ENCODE measurements at places on chromosomes 6 and 20. TPM values are rescaled to one million over a fixed set of nuclear protein-coding genes. Genes with fewer than 3 reads are reported as not detected.

PAK5 gene
- 0.11 TPM for total RNA-seq

DNA sequence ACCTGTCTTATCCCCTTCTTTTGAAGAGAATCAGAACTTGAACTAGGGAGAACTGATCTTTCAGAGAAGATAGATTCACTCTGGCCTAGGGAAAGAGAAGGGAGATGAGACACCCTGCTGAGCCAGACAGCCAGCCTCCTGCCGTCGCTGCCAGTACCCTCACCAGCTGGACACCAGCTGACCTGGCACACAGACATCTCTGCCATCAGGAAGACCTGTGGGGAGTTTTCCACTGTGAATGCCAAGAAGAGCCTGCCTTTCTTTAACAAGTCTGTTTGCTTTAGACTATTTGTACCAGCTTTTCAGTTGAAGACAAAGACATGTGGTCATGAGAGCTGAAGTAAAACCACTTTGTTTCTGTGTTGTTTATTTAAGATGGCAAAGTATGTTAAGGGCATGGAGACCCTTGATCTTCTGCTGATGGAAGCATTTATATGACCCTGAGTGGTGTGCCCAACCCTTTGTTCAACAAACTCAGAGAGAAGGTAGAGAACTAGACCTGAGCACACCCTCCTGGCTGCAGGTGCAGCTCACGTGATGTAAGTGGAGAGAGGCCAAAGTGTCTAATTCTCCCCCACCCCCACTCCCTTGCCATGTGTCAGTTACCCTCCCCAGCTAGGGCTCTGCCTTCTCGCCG, 82.3 kb upstream of the SLC24A3 start:
- H3K4me1 ChIP-seq = no peaks in the 10 kb centered on the region
- H3K4me3 ChIP-seq = no peak overlapping the region
- no peaks in the 10 kb centered on the region for H3K27me3 ChIP-seq
- no peak overlapping the region for H3K27ac ChIP-seq

- no peaks in the 10 kb centered on the region for H3K27me3 ChIP-seq
- H3K27ac ChIP-seq = no peak overlapping the region
- no peaks in the 10 kb centered on the region for H3K4me1 ChIP-seq
- no peaks in the 10 kb centered on the region for H3K36me3 ChIP-seq
- DNase-seq = no peak
- H3K4me3 ChIP-seq = no peak overlapping the region
Observed at GRCh38 chr6:135938576-135939207, 87.2 kb downstream of the PDE7B start.

GRCh38 chr6:98384801-98385200, 449.6 kb upstream of the POU3F2 start:
- no peak overlapping the region for H3K27ac ChIP-seq
- no peaks in the 10 kb centered on the region for H3K4me1 ChIP-seq
- no peaks in the 10 kb centered on the region for H3K27me3 ChIP-seq
- no peak for DNase-seq

DNA sequence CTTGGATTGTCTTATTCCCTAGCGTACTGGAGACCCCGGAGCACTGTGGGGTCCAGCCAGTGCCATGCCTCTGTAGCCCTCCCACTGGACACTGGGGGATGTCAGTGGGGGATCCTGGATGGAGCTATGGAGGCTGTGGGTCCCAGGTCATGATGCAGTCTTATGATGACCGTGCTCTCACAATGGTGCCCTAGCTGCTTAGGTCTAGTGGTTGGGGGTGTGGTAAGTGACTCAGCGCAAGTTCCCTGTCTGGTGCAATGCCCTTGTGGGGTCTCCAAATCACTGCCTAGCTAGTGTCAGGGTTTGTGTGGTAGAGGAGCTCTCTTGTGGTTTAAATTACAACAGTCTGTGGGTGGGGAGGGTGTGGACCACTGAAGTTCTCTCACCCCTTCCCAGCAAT, 135.4 kb downstream of the CDC5L start:
- no peaks in the 10 kb centered on the region for H3K27me3 ChIP-seq
- no peaks in the 10 kb centered on the region for H3K36me3 ChIP-seq
- H3K4me3 ChIP-seq = no peak overlapping the region

SPATA25 gene
- 42.8 TPM for total RNA-seq

KHDRBS2 gene
- 5.0 TPM for total RNA-seq

FAM83D gene
- 4.2 TPM for total RNA-seq

- no peaks in the 10 kb centered on the region for H3K4me1 ChIP-seq
- H3K27me3 ChIP-seq = peaks cover 1% of the 10 kb centered on the region
- no peaks in the 10 kb centered on the region for H3K36me3 ChIP-seq
- H3K4me3 ChIP-seq = no peak overlapping the region
- no peak for DNase-seq
Observed at GRCh38 chr6:149906405-149906804, 8.5 kb upstream of the RAET1E start.

- no peak for DNase-seq
- no peaks in the 10 kb centered on the region for H3K27me3 ChIP-seq
- H3K36me3 ChIP-seq = no peaks in the 10 kb centered on the region
- no peak overlapping the region for H3K4me3 ChIP-seq
Observed at GRCh38 chr20:48737434-48738093, 90.2 kb downstream of the PREX1 start.

DNA sequence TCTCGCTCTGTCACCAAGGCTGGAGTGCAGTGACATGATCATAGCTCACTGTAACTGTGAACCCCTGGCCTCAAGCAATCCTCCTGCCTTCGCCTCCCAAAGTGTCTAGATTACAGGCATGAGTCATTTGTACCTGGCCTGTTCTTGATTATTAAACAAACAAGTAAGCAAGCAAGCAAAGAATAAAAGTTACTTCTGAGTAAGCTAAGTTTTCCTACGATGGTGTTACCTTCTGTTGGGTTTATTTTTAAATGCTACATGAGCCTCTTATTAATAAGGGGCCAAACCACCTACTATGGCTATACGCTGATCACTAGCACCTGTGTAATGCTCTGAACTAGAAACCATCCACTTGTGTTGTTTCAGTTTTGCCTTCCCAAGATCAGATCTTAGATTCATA, 50.8 kb downstream of the IL22RA2 start:
- H3K4me3 ChIP-seq = no peak overlapping the region
- DNase-seq = no peak
- no peak overlapping the region for H3K27ac ChIP-seq
- no peaks in the 10 kb centered on the region for H3K27me3 ChIP-seq

DNA sequence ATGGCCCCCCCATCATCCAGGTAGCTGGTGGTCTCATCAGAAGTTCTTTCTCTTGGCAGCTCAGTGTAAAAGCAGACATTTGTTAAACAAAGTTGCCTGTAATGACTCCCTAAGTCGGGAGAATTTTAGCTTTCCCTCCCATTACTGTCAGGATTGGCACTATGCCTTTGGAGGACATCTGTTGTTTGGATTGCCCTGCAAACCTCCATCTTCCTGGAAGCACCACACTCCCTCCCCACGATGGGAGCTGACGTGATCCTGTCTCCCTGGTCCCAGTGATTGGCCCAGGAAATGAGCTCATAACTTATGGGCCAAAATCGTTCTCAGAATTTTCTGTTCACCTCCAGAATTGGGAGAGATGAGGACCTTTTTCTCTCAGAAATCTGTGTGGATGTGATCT, 42.6 kb upstream of the CNR1 start:
- DNase-seq = no peak
- no peaks in the 10 kb centered on the region for H3K4me1 ChIP-seq
- no peaks in the 10 kb centered on the region for H3K36me3 ChIP-seq
- no peak overlapping the region for H3K27ac ChIP-seq

GRCh38 chr6:112233847-112234246, 20.5 kb downstream of the LAMA4 start:
- no peaks in the 10 kb centered on the region for H3K27me3 ChIP-seq
- no peak overlapping the region for H3K4me3 ChIP-seq

GRCh38 chr6:159071843-159072769, 27.3 kb upstream of the TAGAP start:
- peaks cover 4% of the 10 kb centered on the region for H3K27me3 ChIP-seq
- H3K4me3 ChIP-seq = no peak overlapping the region
- H3K36me3 ChIP-seq = no peaks in the 10 kb centered on the region
- no peaks in the 10 kb centered on the region for H3K4me1 ChIP-seq
- DNase-seq = no peak

CTAGE9 gene
- not detected for total RNA-seq

GNMT gene
- total RNA-seq = 0.25 TPM

FILIP1 gene
- 107 TPM for total RNA-seq

DNA sequence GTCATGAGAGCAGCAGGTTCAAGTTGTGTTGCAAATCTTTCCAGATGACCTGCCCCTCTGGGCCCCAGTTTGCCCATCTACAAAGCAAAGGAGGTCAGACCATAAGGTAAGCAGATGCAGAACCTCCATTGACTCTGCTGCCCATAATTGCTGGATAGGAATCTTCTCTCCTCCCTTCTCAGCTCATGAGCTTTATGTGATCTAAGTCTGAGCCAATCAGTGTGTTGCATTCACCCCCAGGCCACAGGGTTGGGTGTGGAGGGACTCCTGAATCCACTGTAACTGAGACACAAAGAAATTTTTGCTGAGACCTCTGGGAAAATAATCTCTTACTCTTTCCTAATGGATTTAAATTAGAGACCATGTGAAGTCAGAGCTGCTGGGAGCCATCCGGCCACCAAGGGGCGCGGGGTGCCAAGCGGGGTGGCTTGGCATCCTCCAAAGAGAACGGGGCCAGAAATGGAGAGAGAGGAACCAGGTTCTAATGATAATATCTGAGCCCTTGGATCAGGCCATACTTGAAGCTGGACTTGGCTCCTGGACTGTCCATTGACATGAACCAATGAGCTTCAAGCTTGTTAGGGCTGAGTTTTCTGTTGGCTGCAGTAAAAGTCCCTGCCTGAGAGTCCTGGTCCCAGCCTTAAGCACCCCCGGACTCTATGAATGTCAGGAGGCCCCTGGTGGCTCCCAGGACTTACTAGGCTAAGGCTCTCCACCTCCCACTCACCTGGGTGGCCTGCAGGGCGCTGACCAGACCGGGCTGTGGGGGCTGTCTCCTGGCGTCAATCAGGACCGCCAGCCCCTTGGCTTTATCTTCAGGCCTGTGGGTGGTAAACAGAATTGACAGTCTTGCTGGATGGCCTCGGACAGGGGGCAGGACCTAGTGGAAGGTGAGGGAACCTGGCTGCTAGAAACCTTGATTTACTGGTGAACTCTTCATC, 32.8 kb downstream of the KIAA1755 start:
- no peak for DNase-seq
- H3K4me1 ChIP-seq = no peaks in the 10 kb centered on the region
- no peaks in the 10 kb centered on the region for H3K36me3 ChIP-seq

- H3K27me3 ChIP-seq = no peaks in the 10 kb centered on the region
- H3K4me1 ChIP-seq = no peaks in the 10 kb centered on the region
- DNase-seq = no peak
- H3K4me3 ChIP-seq = peak overlapping the region; percentile 67
- no peaks in the 10 kb centered on the region for H3K36me3 ChIP-seq
Observed at GRCh38 chr6:30214657-30214982, 1.4 kb upstream of the TRIM26 start.

ZNF133 gene
- 27.9 TPM for total RNA-seq

- H3K4me1 ChIP-seq = peaks cover 17% of the 10 kb centered on the region
- DNase-seq = peak; percentile 95
- no peaks in the 10 kb centered on the region for H3K27me3 ChIP-seq
- H3K36me3 ChIP-seq = no peaks in the 10 kb centered on the region
- peak overlapping the region; percentile 11 for H3K4me3 ChIP-seq
Observed at GRCh38 chr6:34526992-34527728, 29.0 kb downstream of the SPDEF start.

- no peak overlapping the region for H3K27ac ChIP-seq
- H3K4me3 ChIP-seq = no peak overlapping the region
- no peak for DNase-seq
Observed at GRCh38 chr20:51070621-51071020, 47.7 kb upstream of the KCNG1 start.

- no peak for DNase-seq
- no peaks in the 10 kb centered on the region for H3K36me3 ChIP-seq
- no peaks in the 10 kb centered on the region for H3K4me1 ChIP-seq
- no peak overlapping the region for H3K4me3 ChIP-seq
- H3K27ac ChIP-seq = no peak overlapping the region
Observed at GRCh38 chr6:14089224-14089623, 28.3 kb upstream of the CD83 start.

- no peaks in the 10 kb centered on the region for H3K27me3 ChIP-seq
- no peak overlapping the region for H3K4me3 ChIP-seq
- peak; percentile 86 for DNase-seq
- H3K4me1 ChIP-seq = no peaks in the 10 kb centered on the region
Observed at GRCh38 chr6:15473741-15474161, 189.1 kb downstream of the DTNBP1 start.

RAET1G gene
- total RNA-seq = not detected

GRCh38 chr6:69265706-69266105, 531.1 kb downstream of the LMBRD1 start:
- peaks cover 5% of the 10 kb centered on the region for H3K4me1 ChIP-seq
- no peaks in the 10 kb centered on the region for H3K36me3 ChIP-seq
- no peak for DNase-seq

DNA sequence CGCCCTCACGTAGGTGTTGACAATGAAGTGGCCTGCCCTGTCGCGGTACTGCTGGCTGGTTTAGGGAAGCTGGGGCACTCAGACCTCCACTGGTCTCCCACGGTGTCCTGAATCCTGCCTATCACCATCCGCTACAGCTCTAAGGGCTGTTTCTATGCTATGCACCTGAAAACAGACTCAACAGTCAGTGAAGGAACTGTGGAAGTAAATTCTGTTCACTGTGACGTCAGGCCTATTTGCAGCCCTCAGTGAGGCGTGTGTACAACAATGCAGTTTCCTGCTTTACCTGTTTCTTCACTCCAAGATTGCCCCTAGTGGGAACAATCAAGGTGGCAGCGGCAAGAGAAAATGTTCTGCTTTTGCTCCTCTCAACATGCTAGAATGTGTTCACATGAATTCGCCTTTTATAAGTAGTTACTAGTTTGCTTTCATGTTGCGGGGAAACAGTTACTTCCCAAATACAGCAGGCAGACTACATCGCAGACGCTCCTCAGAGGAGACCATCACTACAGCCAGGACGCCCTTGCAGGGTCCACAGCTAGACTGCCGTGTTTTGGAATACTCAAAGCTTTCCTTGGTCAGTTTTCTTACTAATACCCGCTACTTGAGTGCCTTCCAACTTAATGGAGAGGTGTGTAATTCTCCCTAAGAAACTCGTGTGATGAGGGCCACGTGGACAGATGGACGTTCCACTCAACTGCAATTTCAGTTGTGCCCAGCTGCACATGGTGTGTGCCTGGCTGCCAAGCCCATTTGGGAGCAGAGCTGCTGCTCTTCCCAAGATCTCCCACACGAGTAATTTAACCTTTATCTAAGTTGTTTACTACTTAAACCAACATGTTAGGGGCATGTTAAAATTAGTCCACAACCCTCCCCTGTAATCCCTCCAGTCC, 25.4 kb downstream of the DIDO1 start:
- H3K27ac ChIP-seq = peak overlapping the region; percentile 77
- H3K27me3 ChIP-seq = no peaks in the 10 kb centered on the region
- no peaks in the 10 kb centered on the region for H3K4me1 ChIP-seq
- no peak for DNase-seq
